ENCODE measurements at places on chromosomes 7 and 10.

DNA sequence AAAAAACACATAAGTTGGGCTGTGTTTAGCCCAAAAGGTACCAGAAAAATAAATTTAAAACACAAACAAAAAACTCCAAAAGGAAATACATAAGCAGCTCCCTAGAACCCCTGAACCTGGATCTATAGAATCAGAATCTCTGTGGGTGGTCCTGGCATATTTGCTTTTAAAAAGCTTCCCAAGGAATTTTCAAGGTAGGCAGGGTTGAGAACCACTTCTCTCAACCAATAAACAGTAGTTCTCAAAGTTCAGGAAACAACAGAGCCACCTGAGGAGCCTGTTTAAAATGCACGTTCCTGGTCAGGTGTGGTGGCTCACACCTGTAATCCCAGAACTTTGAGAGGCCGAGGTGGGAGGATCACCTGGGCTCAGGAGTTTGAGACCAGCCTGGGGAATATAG, 12.5 kb downstream of the ATXN7L1 start:
- DNase-seq = no peak

- DNase-seq = no peak
Measured at GRCh38 chr7:120395526-120396019, 122.6 kb downstream of the KCND2 start.

- DNase-seq = no peak
Measured at GRCh38 chr7:126378642-126379041, 874.1 kb downstream of the GRM8 start.

DNA sequence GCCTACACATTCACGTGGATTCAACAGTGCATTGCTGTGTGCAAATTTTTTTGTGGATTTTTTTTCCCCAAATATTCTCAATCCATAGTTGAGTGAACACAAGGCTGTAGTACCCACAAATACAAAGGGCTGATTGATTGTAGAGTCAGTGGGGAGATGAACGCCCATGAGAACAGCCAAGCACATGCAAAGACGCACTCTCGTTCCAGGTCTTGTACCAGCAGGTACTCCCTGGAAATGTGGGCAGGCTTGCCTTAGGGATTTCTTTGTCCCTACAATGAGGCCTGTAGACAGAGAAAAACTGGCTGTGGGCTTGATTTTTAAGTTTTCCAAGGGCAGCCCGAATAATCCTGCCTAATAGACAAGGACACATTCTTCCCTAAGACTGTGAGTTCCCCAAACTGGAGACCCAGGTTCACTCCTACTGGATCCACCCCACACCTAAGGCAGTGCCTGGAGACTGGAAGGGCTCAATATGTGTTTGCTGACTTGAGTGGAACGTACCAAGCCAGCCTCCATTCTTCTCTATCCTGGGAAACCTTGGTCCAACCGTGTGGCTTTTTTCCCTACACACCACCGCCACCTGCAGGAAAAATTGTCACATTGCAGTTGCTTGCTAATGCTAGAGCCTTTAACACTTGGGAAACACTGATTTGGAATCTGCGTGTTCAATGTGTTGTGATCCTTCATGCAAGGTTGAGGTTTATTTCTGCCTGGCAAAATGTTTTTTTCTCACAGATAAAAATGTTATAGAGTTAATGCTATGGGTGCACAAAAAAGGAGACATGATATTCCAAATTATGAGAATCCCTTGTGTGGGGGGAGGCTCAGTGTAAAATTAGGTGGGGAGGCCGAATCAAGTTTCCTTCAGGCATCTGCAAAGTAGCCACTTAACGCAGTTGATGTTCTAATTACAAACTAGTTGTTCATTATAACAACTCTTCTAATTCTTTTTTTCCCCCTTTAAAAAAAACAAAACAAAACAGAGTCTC, 49.3 kb downstream of the PPP1R17 start:
- DNase-seq = peak; percentile 79

GRCh38 chr10:85537561-85537960, 829.0 kb downstream of the GRID1 start:
- no peak for DNase-seq

DNA sequence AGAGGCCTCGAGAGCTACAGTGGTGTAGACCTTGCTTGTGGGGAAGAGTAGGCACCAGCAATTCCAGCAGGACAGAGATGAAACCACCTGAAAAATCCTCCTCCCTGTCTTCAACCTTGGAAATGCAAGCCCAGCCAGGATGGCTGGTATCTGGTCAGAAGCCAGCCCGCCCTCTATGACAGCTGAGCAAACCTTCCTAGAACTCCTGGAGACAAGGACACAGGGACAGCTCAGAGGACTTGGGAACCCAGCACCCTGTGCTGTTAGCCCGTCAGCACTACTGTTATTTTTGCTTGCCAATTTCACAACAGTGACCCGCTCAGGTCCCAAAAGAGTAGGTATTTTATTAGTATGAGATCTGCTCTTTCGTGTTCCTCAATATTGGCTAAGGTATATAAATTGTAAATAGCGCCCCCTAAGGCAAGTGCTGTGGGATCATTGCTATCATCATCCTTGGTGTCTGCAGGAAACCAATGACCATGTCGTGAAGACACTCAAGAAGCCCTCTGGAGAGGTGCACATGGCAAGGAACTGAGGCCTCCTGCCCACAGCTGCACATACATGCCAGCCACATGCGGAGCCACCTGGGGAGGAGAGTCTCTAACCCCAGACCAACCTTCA, 156.5 kb upstream of the CHST15 start:
- no peak for DNase-seq

DNA sequence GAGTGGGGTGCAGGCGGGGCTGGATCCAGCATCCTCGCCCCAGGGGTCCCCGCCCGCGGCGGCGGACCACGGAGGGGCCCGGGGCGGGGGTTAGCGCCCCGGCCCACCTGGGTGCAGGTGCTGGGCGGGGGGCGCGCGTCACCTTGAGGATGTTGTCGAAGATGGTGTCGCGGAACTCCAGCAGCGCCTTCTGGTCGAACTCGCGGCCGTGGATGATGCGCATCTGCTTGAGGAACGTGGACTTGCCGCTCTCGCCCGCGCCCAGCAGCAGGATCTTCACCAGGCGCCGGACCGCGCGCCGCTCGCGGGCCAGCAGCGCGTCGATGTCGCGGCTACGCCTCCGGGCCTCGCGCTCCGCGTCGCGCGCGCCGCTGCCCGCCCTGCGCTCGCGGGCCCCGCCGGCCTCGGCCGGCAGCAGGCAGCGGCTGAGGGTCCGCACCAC, 376 bp downstream of the GNA12 start:
- DNase-seq = no peak

DNA sequence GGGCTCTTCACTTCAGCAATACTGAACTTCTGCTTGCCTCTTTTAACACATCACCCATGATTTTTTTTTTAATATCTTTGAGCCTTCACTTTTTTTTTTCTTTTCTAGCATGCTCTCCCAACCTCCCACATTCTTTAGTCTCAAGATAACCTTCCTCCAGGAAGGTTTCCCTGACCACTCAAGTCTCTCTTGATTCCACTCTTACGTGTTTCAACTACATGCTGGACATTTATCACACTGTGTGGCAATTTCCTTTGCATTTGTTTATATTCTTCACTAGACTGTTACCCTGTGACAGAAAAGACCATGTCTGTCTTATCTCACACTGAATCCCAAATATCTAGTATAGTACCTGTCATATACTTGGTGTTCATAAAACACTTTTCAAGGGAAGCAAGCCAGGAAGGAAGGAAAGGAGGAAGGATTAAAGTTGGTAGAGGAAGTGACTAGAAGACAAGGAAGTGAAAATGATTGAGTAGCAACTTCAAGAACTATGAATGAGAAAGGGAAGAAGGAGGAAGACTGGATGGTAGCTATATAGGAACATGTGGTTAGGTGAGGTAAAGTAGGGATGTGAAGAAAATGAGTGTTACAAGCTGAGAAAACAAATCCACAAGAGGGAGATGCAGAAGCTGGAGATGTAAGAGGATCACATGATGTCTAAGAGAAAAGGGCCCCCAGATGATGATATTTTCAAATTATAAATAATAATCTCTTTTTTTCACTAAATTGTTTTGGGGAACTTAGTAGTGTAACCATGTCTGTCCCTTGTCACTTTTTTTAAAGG, 40.4 kb downstream of the IFIT5 start:
- no peak for DNase-seq

- no peak for DNase-seq
Measured at GRCh38 chr7:84484502-84485079, 290.0 kb upstream of the SEMA3A start.

GRCh38 chr10:30037620-30038336, 21.6 kb downstream of the JCAD start:
- DNase-seq = no peak

DNA sequence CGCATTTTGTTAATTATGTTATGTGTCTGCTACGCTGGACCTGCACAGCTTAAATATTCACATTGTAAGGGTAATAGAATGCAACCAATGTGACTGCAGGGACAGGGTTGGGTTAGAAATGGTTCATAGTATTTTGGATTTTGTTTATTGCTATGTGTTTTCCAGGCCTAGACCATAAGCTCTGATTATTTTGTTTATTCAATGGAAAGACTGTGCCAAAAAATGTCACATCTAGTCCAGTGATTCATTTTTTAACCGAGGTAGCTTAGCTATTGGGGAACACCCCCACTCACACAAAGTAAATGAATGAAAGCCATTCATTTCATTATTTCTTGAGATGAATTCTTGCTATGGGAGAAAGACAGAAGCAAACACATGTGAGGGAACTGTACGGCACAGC, 516.5 kb upstream of the ANKRD30A start:
- DNase-seq = no peak

DNA sequence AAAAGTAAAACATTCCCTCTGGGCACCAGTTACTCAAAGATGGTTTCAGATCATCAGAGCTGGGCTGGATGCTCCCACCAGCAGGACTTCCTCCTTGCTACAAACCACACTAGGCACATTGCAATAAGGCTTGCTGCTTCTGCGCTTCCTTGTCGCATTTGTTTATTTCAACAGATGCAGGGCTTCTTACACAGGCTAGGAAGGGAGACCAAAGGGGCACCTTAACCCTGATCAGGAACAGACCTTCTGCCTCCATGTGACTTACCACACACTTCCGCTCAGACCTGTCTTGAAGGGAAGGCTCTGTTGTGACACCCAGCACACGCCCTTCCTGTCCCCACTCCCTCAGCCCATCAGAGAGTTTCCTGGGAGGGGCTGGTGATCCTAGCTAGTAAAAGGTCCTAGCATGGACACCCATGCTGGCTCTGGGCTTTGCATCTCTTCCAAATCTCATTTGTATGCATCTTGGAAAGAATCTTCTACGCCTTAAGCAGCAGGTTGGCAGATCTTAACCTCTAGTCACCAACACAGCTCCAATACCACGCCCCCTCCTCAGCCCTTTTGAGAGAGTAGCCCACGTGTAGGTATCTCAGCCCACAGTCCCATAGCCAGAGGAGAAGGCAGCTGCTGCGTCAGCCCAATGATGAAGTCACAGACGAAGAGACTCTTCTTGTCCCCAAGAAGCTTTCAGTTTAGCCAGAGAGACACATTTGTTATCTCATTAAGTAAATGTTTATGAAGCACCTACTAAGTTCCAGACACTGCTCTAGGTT, 47.1 kb upstream of the SVIL start:
- no peak for DNase-seq

DNA sequence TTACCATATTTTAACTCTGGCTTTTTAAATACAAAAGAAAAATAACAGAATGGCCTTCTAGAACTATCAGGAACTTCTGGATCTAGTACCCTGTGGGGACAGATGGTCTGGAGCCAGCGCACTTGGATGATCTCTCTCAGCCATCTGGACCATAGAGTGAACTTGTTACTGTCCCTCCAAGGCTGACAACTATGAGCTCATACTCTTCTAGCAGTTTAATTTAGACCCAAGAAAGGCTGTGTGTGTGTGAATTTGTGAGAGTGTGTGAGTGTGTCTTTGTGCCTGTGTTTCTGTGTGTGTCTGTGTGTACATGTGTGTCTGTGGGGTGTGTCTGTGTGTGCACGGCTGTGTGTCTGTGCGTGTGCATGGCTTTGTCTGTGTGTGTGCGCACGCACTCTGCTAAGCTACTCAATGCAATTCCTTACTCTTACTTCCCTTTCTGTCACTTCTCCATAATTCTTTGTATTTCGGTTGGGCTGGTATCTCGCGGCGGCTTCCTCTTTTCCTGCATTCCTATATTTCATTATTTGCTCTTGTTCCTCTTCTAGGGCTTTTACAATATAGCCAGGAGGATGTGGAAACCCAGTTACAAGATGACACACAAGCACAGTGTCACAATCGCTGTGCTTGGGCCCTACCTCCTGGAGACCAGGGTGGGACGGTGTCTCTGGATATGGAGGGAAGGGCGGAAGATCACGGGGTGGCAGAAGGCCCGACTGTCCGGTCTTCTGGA, 51.9 kb downstream of the IKZF1 start:
- DNase-seq = peak; percentile 56

- DNase-seq = no peak
Measured at GRCh38 chr10:11853468-11853867, 30.3 kb downstream of the PROSER2 start.
